ENCODE measurements at places on chromosomes 1 and 21.
A peak's percentile ranks its signal among the peaks of the same experiment; 100 is the strongest.

- DNase-seq: no peak
Measured at GRCh38 chr1:66788231-66788939, 12.7 kb downstream of the INSL5 start.

DNA sequence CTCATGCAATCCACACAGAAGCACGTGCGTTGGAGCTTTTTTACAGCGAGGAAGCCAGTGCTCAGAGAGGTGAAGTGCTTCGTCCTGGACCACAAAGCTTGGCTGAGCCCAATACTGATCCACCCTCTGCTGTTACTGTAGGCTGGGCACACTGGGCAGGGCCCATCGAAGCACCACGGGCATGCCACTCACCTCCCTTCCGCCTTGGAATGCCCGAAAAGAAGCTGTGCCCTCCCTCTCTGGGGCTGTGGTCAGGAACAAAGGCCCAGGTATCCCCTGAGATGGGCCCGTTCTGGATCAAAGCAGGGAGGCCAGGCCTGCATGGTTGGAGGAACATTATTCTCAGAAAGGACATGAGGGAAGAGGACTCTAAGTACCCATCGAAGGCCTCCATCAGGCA is 206.7 kb upstream of the C1orf174 start:
- DNase-seq: no peak

- no peak for DNase-seq
Measured at GRCh38 chr1:95380909-95381308, 146.9 kb downstream of the RWDD3 start.

GRCh38 chr1:117368116-117369108 is 1.2 kb downstream of the MAN1A2 start:
- DNase-seq: no peak

- peak; percentile 54 for DNase-seq
Measured at GRCh38 chr1:39896909-39897685, 4.6 kb downstream of the MYCL start.

DNA sequence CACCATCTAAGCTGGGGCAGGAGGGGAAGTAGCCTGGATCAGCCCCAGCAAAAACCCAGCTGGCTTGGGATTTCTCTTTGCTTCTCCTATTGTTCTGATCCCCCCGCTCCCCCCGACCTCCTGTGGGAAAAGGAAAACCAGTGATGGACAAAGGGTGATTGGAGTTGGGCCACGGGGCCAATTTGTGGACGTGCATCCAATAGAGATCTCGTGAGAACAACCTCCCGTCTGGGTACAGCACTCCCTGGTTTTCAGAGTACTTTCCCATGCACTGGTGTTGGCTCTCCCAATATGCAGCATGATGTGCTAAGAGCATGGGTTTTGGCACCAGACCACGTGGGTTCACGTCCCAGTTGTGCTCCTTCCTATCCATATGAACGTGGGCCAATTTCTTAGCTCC is 9.0 kb downstream of the BLACAT1 start:
- peak; percentile 30 for DNase-seq

- peak; percentile 96 for DNase-seq
Measured at GRCh38 chr1:2049718-2050431, at the start of gene PRKCZ. PRKCZ (plus strand) TSS chr1:2050411; CDS start chr1:2050631, 220 bp downstream.

- no peak for DNase-seq
Measured at GRCh38 chr1:17067465-17068240, 13.8 kb upstream of the SDHB start.

- DNase-seq: no peak
Measured at GRCh38 chr1:223216531-223217205, 73.6 kb upstream of the TLR5 start.

DNA sequence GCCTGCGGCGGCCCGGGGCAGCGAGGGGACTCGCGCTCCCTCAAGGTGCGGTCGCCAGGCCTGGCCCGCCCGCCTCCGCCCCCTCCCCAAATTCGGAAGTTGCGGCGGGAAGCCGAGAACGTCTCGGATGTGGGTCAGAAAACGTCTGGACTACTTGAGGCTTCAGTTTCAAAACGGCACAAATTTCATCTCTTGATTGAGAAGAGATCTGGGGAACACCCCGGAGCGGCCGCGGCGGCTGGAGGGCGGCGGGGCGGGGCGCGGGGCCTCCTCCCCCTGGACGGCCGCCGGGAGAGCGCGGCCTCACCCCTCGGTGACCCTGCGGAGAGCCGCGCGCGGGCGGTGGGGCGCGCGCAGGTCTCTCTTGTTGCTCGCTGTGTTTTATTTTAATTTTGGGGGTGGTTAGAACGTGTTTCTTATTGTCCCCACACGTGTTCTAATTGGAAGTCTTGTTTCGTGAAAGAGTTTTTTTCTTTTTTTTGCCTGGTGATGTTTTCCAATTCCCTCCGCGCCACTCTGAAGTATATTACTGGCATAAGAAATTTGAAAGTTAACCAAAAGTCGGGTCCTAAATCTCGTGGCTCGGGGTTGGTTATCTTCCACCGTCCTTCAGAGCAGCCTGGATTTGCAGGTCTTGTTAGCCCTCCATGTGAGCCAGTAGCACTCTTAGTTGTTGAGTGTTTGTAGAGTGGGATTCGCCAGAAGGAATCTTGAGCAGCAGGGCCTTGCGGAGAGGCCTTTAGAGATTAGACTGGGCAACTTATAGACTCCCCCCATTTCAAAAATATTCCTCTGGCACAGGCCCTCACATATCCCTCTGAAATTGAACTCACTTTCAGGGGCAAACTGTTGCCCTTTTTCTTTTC is 749 bp downstream of the PCBP3 start:
- peak; percentile 26 for DNase-seq

GRCh38 chr1:150529017-150529416 is 13.5 kb downstream of the FALEC start:
- DNase-seq: no peak

Measured in GM23338 (cell line).